ENCODE measurements at places on chromosomes 2 and 18.

- DNase-seq: no peak
Observed at GRCh38 chr2:237642038-237642734, 14.8 kb downstream of the LRRFIP1 start.

DNA sequence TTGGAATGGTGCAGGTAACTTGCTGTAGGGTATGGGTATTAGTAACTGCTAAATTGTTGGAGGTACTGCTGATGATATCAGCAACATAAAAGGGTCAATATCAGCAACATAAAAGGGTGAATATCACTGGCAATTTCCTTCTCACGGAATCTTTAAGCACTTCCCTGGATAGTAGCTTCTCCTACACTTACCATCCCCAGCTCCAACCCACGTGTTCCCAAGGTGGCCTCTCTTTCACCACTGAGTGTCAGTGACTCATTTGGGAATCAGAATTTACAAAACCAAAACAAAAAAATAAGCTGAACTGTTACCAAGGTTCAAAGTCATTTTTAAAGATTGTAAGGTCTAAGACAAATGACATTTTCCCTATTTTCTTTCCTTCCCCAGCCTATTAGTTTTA, 70.8 kb downstream of the LRP2 start:
- no peak for DNase-seq

DNA sequence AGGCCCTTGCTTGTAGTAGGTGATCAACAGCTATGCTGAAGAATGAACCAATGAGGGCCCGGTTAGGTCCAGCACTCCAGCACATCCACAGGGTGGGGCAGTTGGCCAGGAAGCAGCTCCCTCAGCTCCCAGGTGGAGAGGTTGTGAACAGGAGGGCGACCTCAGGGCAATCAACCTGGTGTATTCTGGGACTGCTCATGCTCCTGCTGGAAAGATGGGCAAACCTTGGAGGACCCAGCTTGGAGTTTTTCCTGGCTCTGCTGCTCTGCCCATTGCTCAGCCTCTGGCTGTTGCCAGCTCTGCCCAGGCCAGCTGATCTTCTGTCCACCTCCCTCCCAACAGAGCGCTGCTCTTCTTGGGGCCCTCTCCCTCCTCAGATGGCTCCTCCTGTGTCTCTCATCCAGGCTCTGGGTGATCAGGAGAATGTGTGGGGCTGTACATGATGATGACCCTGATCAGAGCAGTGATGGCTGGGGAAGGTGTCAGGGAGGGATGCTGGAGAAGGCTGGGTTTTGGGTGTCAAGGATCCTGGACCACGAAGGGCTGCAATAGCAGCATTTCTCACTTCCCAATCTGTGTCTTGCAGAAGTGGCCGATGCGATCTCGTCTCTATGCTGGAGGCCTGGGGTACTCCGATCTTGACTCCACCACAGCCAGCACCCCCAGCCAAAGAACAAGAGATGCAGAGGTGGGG, 3.4 kb downstream of the TCF23 start:
- DNase-seq: no peak

- DNase-seq: no peak
Observed at GRCh38 chr2:82478641-82479040, 1980.4 kb downstream of the SUCLG1 start.

- no peak for DNase-seq
Observed at GRCh38 chr2:120435671-120436459, 89.9 kb downstream of the INHBB start.

- no peak for DNase-seq
Observed at GRCh38 chr2:140597836-140598235, 1533.0 kb downstream of the LRP1B start.

GRCh38 chr2:10462178-10463083, 14.3 kb upstream of the ODC1 start:
- DNase-seq: no peak

DNA sequence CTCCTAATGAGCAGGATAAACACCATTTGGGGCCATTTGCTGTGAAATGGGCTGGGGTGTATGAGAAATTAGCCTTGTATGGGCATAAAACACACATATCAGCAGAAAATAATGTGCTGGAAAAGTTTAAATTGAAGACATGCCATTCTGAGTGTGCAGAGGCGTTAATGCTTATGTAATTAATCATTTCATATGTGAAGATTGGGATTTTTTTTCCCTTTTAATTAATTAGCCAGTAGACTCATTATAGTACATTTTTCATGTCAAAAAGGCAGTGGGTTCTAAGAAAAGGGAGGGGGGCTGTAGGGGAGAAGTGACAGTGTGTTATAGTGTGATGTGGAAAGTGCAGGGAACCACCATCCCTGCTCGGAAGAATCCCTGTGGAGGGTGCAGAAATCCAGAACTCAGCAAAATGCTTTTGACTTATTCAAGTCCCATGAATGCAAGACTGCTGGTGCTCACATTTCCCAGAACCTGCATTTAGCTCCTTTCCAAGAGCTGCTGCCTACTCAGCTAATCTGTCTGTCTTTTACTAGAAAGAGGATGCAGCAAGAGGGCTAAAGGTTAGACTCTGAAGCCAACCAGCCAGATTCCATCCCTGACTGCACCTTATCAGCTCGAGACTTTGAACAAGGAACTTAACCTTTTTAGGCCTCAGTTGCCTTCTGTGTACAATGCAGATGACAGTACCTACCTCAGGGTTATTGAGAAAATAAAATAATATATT, 11.6 kb upstream of the COX7A2L start:
- DNase-seq: no peak

GRCh38 chr2:105454801-105455485, 56.1 kb upstream of the FHL2 start:
- DNase-seq: no peak

- no peak for DNase-seq
Observed at GRCh38 chr2:120880381-120880780, 144.7 kb downstream of the GLI2 start.

DNA sequence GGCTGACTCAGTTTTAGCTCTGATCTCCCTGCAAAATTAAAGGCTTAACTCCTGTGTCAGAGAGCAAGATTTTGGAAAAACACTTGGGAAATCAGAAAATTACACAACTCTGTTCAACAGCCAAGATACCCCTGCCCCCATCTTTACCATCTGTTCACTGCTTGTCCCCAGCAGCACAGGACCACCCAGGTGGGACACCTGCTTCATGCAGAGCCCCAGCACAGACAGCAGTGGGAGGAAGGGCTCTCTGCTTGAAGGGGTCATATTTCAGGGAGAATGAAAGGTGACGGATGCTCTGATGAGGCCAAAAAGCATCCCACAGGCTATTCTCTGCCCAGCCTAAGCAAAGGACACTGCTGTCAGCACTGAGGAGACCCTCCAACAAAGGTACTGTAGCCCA, 584.6 kb upstream of the KLHL29 start:
- DNase-seq: no peak

GRCh38 chr2:66596256-66596655, 161.3 kb downstream of the MEIS1 start:
- no peak for DNase-seq

- DNase-seq: no peak
Observed at GRCh38 chr2:36615222-36615621, 17.3 kb upstream of the FEZ2 start.

GRCh38 chr2:100068395-100068794, 74.0 kb downstream of the AFF3 start:
- no peak for DNase-seq

- no peak for DNase-seq
Observed at GRCh38 chr2:67186871-67187270, 210.3 kb upstream of the ETAA1 start.

DNA sequence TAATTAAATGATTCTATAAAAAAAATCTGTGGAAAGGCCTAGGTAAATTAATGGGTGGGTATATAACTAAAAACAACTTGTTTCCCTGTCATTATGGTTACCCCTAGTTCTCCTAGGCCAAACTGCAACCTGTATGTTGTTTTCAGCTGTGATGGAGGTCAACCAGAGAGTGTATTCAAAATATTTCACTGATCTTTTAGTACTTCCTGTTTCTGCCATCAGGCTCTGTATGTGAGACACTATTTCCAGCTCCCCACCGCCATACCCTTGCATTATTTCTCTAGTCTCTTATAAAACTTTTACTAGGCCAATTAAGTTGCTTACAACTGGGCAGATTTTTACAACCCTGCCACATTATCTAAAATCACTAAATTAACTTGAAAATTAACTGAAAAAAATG, 21.0 kb upstream of the CDKL4 start:
- no peak for DNase-seq

- no peak for DNase-seq
Observed at GRCh38 chr2:227374158-227374557, 4.9 kb downstream of the TM4SF20 start.

DNA sequence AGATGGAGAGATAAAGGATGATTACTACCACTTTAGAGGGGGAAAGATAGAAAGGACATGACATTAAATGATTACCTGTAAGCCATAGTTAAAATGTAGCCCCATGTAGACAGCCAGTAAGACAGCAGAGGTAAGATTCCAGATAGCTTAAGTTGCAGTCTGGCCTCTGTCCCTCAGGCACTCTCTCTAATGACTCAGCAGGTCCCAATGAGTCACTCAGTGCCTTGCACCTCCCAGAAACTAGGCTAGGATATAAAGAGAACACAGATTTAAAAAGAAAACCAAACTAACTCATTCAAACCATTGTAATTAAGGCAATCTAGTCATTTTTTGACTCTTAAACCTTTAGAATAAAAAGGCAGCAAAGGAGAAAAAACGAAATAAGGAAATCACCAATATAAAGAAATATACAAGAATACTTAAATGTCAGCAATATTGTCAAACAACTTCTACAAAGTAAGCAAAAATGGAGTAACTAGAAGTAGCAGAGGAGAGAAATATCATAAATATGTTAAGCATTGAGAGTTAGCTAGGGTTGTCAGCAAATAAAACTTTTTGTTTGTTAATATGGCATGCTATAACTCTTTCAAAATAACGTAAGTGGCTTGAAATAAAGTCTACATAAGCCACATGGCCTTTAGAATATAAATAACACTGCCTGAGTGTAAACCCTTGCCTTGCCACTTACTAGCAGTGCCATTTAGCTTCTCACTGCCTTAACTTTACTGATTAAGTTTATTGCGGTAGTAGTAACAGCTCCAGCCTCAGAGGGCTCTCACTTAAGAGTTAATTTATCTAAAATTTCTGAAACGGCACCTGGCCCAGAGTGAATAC, 48.5 kb downstream of the SOCS6 start:
- DNase-seq: no peak

GRCh38 chr18:78492813-78493371, 486.7 kb upstream of the SALL3 start:
- no peak for DNase-seq

- no peak for DNase-seq
Observed at GRCh38 chr2:159044804-159045286, 76.4 kb downstream of the TANC1 start.

- DNase-seq: no peak
Observed at GRCh38 chr2:221494556-221494955, 77.5 kb downstream of the EPHA4 start.

DNA sequence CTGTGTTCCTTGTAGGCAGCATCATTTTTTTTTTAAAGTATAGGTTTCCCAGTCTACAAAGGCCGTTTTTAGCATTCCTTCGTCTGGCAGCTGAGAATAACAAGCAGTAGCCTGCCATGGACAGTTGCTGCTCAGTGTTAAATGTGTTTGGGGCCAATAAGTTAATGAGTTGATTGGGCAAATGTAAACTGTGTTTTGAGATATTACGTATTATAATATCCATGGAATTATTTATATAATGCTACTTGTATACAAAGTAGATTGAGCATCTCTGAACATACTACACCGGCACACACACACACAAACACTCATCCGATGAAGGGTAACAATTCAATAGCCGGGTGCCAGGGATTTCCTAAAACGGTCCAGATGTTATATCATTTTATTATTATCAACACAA, 97.2 kb downstream of the IRS1 start:
- DNase-seq: no peak

DNA sequence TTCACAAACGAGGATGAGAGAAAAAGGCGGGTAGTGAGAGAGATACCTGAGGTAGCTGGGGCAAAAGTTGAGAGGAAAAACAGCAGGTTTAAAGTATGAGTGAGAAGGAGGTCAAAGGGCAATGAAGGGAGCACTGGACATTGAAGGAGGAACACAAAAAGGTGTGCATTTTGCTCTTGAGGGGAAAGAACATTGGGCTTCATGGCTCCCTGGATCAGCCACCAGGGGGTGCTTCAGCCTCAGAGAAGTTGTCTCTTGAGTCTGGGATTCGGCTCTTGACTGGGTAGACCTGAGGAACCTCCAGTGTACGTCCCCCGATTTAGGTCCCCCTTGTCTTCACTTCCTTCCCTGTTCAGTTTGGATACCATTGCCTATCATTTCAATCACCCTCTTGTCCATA, 128.5 kb downstream of the RAPGEF4 start:
- no peak for DNase-seq

GRCh38 chr2:176080540-176081375, 3.0 kb downstream of the EVX2 start:
- no peak for DNase-seq

All from T follicular helper cell (primary cell).